Psoas muscle (tissue), 8 donors: ENCODE measurements at places on chromosomes 7 and 10. TPM values are rescaled to one million over a fixed set of nuclear protein-coding genes. Genes with fewer than 3 reads are reported as not detected.

DNA sequence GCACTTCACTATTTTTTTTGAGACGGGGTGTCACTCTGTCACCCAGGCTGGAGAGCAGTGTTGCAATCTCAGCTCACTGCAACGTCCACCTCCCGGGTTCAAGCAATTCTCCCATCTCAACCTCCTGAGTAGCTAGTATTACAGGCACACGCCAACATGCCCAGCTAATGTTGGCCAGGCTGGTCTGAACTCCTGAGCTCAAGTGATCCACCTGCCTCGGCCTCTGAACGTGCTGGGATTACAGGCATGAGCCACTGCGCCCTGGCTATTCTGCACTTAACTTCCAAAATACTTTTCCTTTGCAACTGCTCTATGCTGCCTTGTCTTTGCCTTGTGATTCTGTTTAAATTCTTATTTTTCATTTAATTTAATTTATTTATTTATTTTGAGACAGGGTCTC, 67.0 kb upstream of the ZNF479 start:
- DNase-seq, result no peak

Gene ELFN1
- 0.73 TPM for total RNA-seq

DNA sequence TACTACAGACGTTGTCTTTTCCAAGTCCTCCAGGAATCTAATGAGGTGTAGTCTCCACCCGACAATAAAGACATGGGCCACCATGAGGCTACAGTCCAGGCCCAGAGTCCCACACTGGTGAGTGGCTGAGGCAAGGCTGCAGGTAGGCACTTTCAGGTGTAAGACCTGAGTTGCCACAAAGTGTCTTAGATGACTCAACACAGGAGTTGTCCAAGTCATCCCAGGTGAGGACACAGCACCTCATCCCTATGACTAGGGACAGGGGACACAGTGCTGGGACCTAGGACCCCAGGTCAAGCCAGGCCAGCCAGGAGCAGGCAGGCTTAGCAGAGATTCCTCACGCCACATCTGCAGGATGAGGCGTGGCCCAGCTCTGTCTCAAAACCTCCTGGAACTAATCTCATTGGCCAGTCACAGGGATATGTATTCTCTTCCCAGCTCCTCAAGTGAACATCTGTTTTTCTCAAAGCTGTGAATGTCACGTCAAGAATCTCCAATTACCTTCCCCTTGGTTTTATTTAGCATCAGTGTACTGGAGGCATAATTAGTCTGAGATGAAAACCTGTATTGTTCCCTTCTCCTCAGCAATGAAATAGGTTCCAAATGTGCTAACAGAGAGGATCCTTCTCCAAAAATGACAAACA, 254.6 kb downstream of the GRID1 start:
- DNase-seq, result no peak

DNA sequence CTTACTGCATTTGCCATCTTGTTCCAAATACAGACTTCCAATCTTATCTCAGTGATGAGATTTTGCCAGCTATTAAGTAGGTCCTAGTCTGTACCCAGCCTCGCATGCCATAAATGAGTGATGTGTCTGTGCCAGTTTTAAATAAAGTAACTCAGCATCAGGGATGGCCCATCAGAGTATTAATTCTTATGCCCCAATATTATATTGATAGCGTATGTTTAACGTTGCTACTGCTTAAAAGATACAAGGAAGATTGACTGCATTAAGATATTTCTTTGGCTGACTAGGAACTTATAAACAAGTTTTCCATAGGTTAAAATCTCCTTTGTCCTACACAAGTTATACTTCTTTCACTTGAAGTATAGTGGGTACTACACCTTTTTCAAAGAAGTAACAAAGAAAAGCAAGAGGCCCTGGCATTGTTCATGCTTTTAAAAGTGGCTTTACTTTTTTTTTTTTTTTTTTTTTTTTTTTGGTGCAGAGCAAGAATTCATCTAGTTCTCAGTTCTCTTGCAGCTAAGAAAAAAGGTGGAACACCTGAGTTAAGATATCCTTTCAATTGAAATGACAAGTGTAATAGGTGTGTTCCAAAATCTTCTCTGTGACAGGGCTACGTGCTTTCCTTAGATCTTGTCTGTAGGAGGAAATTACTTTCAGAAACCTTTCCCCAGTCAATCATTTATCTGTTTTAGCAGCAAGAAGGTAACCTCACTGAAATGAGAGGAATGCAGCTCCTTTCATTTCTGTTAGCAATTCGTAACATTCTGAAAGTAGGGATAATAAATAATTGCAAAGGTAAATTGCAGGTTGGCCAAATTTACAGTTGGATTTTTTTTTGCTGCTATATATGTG, 245.0 kb downstream of the CELF2 start:
- no peak for DNase-seq

DNA sequence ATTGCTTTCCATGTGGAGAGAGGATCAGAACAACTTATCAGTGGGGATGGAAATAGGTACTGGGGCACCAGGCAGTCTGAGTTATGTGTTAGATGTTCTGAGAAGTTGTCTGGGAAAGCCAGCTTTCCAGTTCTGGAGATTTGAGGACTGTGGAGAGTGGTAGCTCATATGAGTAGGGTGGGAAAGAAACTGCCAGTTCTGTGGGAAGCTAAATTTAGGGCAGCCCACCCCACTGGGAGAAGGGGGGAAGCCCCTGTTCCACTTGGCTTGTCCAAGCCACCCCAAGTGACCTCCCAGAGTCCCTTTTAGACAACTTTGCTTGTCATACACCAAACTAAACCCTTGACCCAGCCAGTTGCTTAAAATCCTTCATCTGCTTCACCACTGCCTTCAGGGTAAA, 189.5 kb downstream of the REEP3 start:
- no peak for DNase-seq

DNA sequence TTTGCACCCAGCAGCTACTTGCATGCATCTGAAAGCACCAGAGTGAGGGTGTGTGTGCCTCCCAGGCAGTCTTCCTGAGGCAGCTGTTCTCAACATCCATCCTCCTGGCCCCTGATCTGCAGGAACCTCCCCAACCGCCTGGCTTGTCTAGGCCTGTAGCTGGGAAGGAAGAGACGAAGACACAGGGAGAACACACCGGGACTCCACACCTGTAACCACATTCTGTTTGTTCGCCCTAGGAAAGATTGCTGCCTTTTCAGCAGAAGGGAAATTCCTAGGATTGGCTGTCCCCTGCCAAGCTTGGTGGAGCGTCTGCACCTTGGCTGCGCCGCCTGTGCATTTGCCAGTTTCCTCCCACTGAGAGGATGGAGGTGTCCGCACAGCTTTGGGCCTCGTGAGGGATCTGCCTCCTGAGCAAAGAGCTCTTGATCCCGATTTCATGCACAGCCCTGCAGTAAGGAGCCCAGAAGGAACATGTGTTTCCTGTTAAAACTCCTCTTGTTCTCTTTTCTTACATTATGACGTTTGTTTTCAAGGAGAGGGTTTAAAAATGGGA, 154.6 kb downstream of the TPST1 start:
- no peak for DNase-seq

Gene XRCC2
- 0.15 TPM for total RNA-seq

Gene MKRN1
- total RNA-seq, result 66.8 TPM

Gene CNTNAP2
- total RNA-seq, result not detected

- DNase-seq, result no peak
These were observed 516.9 kb downstream of the REEP3 start for GRCh38 chr10:64038107-64038506.

DNA sequence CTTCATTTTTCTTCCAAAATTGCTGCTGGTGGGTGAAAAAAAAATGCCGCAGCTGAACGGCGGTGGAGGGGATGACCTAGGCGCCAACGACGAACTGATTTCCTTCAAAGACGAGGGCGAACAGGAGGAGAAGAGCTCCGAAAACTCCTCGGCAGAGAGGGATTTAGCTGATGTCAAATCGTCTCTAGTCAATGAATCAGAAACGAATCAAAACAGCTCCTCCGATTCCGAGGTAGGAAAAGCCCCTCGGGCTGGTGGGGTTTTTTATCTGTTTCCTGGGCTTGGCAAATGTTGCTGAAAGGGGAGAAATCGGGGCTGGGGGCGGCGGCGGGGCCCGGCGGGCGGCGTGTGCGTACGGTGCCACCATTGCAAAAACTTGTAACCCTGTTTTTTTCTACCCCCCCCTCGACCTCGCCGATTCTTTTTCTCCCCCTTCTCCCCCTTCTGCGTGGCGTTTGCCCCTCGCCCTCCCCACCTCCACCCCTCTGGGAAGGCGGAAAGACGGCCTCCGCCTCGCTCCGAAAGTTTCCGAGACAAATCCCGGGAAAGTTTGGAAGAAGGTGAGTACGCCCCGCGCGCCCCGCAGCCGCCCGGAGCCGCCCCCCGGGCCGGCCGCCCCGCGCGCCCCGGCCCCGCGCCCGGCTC, 789 bp downstream of the TCF7L2 start:
- DNase-seq, result peak; percentile 22

Gene CCDC3
- total RNA-seq, result 6.2 TPM

- DNase-seq, result no peak
These were observed 24.4 kb upstream of the ARHGAP12 start for GRCh38 chr10:31953080-31953479.

DNA sequence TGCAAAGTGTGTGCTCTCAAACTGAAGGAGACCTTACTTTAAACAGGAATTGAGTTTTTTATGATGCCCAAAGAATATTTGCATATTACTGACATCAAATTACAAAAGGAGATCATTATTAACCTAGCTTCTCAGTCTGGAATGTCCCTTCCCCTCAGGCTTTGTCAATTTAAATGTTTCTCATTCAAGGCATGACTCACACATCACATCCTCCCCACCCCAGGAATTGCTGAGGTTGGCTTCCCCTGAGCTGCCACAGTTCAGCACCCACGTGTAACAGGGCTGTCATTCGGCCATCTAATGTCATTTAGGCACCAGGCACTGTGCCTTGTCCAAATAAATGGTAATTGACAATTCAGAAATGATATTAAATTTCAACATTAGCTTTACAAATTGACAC, 305.9 kb upstream of the MGMT start:
- DNase-seq, result no peak

Gene PDLIM1
- 325 TPM for total RNA-seq

DNA sequence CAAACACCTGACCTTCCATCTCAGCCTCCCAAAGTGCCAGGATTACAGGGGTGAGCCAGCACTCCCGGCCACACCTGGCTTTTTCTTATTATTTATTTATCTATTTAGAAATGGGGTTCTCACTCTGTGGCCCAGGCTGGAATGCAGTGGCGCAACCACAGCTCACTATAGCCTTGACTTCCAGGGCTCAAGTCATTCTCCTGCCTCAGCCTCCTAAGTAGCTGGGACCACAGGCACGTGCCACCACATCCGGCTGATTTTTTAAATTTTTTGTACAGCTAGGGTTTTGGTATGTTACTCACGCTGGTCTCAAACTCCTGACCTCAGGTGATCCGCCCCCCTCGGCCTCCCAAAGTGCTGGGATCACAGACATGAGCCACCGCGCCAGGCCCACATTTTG, 56.9 kb upstream of the MYL10 start:
- DNase-seq, result no peak

DNA sequence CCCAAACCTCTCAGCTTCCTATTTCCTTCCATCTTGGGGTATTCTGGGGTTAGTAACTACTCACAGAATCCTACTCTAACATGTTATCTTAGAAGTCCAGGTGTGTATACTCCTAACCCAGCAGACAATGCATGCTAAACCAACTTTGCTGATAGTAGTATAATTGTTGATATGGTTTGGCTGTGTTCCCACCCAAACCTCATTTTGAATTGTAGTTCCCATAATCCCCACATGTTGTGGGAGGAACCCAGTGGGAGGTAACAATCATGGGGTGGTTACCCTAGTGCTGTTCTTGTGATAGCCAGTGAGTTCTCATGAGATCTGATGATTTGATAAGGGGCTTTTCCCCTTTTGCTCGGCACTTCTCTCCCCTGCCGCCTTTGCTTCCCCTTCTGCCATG, 135.1 kb downstream of the CHRM2 start:
- DNase-seq, result no peak

GRCh38 chr7:1854866-1855724, 185.0 kb downstream of the ELFN1 start:
- peak; percentile 12 for DNase-seq

DNA sequence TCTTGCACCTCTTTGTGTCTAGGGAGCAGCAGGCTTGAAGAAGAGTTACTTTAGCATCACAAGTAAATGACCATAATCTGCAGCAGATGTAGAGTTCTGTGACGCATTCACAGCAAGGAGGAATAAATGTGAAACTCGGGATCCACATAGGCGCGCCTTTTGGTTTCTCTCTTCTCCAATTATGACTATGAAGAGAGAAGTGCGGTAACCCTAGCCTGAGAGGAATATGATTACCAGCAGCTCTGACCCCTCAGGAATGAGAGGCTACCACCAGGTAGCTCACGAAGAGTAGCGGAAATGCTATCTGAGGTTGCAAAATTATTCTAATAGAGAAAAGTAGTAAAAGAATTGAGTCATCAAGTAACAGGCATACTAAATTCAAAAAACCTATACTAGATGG, 25.2 kb upstream of the DMTF1 start:
- no peak for DNase-seq

Gene ARHGAP22
- total RNA-seq, result 1.9 TPM

DNA sequence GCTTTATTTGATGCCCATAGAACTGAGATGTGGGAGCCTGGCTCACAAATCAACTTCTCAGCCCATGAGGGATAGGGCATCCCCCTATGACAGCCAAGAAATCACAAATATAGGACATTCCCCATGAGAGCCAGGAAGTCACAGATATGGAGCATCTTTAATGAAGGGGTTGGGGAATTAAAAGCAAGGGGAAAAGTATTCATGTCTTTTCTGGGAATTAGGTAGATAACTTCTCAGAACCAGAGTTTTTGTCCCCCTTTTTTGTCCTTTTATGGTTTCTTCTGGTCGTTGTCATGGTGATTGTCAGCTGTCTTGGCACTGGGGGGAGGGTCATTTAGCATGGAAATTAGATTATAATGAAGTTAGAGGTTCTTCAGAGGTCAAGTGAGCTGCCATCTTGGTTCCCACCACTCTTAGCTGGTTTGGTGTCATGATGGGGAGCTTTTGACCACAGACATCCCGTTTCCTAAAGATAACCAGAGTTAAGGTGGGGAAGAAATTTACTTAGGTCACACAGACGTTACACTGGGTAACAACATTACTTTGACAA, 56.9 kb downstream of the NOD1 start:
- DNase-seq, result no peak

DNA sequence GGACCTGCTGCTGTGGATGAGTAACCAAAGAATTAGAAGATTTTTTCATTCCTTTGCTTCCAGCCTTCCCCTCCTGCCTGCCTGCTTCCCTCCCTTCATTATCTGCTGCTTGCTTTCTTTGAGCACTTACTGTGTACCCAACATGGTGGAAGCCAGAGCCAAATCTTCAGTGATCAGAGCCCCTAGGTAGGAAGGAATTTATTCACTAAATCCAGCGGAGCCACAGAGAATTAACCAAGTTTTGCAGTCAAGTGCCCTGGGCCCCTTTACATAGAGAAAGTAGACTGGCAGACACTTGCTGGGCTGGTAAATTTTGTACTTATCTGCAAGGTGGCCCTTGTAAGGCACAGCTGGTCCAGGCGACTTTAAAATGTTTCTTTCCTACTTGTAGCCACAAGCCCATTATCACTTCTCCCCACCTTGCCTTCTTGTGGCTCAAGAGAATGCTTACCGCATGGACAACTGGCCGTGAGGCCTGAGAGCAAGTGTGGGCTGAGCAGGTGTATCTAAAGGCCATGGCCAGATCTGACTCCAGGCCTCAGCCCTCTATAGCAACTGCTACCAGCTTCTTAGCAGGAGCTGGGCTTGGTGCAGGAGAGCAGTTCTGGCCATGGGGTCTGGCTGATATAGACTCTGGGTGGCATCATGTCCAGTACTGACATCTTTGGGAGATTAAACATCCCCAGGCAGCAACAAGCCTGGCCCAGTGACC, 11.1 kb downstream of the UNC5B start:
- no peak for DNase-seq

Gene RBM17
- total RNA-seq, result 104 TPM

Gene ENO4
- not detected for total RNA-seq
